ENCODE measurements at places on chromosomes 3 and 15. TPM values are rescaled to one million over a fixed set of nuclear protein-coding genes. Genes with fewer than 3 reads are reported as not detected.
A peak's percentile ranks its signal among the peaks of the same experiment; 100 is the strongest.

The ARGFX gene
- not detected for polyA plus RNA-seq

The COL6A5 gene
- 0.03 TPM for polyA plus RNA-seq

The ANKUB1 gene
- not detected for polyA plus RNA-seq

GRCh38 chr15:82763361-82764116 lies 42.3 kb downstream of the FSD2 start:
- DNase-seq, result no peak

- DNase-seq, result no peak
Measured at GRCh38 chr15:92323525-92323924, 70.2 kb upstream of the ST8SIA2 start.

DNA sequence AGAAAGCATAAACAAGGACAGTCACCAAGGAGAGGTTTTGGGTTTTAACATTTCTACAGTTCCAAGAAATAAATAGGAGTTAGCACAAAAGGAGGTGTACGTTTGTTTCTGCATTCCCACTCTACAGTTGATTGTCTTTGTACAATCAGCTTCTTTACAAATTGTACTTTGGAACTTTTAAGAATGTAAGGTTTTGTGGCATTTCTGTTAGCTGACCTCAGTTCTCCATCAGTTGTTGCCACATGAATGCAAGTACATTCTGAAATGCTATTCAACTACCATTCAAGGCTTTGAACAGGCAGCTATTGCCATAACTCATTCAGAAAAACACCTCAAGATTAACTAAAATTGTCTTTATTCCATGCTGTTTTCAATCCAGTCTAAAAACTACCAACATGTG lies 253.2 kb upstream of the UBE2E1 start:
- DNase-seq, result no peak

- DNase-seq, result peak; percentile 28
Measured at GRCh38 chr3:146543461-146544001, 876 bp downstream of the PLSCR1 start.

GRCh38 chr3:185401319-185401955 lies 38.5 kb downstream of the MAP3K13 start:
- DNase-seq, result no peak

DNA sequence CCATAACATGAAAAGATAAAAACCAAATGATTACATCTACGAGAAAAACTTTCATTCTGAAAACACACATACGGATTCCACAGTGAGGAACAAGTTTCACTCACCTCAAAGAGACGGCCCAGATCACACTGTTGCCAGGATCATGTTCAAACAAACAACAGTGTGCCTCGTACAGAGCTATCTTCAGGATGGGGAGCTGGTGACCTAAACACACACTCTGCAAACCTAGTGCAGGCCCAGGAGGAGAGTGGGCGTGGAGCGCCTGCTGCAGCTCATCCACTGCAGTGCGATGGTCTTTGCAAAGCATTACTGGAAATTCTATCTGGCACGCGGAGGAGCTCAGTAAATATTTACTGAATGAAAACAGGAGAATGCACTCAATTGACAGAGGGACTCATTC lies 38.5 kb downstream of the TAMM41 start:
- no peak for DNase-seq

GRCh38 chr15:73851689-73852088 lies 21.7 kb upstream of the TBC1D21 start:
- DNase-seq, result peak; percentile 46

Measured in left renal cortex interstitium (tissue), 4 donors.